ENCODE measurements at places on chromosomes 3 and 15. TPM values are rescaled to one million over a fixed set of nuclear protein-coding genes. Genes with fewer than 3 reads are reported as not detected.

Gene ZBBX
- not detected for total RNA-seq

DNA sequence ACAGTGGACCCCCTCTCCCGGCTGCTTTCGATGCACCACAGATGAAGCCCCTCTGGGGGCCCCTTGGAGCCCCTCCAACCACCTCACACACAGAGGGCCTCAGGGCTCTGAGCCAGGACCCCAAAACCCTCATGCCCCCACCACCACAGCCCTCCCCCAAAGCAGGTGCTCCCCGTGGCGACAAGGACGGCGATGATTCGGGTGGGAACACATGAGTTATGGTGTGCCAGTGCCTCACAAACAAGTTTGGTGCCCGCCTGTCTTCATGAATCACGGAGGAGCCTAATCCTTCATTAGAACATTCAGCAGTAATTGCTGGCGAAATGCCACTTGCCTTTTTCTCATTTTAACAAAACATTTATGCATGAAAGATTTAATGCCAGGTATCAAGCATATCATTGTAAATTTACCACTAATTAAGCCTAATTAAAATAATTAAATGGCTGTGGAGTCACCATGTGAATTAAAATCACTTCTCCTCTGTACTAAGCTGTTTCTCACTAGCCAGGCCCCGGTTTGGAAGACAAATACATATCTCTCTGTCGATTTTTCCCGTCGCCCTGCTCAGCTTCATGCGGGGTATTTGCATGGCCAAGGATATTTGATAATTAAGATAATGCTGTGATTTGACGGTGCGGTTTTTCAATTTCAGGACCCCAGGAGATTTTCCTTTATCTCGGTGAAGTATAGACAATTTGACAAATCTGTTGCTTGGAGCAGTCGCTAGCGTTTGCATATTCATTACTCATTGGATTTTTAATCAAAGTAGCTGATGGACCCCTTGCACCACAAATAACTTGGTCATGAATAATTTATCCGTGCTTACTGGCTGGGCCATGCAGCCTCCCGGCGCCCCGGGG, 157.0 kb downstream of the TLE3 start:
- DNase-seq, result no peak

GRCh38 chr3:187568171-187568570, 102.0 kb downstream of the SST start:
- no peak for DNase-seq

DNA sequence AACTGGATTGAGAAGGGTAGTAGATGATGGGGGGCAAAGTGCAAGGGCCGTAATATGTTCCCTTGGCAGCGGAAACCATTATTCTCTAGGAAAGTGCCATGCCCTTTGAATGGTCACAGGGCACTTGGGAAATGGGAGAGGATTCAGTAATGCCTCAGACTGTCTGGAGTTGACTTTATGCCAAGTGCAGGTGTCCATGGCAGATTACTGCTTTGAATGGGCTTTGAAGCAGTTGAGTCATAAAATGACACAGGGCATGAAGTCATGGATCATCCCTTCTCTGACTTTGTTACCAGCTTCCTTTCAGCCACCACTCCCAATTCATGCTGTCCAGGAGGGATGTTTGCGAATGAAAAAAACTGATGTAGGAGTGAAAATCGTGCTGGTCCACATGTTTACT, 20.1 kb downstream of the AADACL2 start:
- no peak for DNase-seq
